Esophagus muscularis mucosa (tissue), 4 donors: ENCODE measurements at places on chromosomes 12 and 14. TPM values are rescaled to one million over a fixed set of nuclear protein-coding genes. Genes with fewer than 3 reads are reported as not detected.

DNA sequence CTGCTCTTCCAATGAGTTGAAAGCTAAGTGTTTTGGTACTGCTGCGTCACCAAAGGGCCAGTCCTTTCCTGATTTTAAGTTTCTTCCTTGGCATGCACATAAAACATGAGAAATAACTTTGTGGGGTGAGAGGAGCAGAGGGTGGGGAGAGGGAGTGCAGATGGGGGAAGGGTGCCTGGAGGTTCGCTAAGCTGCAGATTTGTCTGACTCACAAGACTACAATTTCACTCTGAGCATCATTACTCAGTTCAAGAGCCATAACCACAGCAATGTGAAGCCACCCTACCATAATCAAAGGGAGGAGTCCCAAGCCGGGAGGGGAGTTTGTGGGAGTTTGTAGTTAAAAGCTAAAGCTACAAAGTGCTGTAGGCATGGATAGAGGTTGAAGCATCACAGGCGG is 136.1 kb downstream of the ANO2 start:
- DNase-seq = no peak

- DNase-seq = no peak
Measured at GRCh38 chr12:105922670-105923102, 216.1 kb downstream of the NUAK1 start.

DNA sequence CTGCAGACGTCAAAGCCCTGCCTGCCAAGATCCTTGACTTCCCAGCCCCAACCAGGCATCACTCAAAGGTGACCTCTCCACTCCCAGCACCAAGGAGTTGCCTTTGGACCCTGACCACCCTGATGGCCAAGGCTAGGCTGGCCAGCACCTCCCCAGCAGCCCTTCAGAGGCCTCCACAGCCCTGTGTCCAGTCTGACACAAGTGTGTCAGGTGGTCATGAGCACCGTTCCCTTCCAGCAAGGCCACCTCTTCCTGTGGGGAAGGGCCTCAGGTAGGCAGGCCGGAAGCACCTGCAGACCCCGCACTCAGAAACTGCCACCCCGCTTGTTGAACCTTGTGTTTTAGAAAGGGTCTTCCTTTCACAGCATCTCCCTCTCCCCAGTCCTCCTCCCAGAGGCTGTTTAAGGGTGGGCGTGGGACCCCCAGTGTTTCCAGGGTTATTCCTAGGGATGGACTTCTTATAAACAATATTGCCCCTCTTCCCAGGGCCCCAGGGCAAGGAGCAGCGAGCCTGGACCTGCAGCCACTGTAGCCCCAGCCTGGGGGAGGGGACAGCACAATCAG is 13.2 kb upstream of the INF2 start:
- no peak for DNase-seq

DNA sequence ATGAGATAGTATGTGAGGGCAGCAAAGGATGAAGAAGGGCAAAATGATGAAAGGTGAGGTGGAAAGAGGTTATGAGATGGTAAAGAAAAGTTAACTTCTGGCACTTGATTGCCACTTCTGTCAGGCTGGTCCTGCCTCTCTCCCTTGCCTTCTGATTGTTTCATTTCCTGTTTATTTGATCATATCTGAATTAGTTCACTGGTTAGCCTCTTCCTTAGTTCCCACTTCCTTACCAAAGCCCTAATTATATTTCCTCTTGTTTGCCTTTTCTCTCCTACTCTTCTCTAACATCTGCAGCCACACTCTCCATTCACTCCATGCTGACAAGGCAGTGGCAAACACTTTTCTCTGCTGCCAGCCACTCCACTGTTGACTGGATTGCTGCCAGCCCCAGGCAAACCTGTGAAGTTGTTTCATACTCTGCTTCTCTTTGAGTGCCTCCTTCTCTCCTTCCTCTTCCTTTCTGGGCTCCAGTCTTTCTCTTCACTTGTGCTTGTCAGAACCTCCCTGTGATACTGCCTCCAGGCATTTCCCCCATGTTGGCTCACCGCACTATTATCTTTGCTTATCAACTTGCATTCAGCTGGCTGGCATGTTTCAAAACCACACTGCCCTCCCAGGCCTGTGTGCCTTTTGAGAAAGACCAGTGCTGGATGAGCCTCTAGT is 8.1 kb downstream of the PNP start:
- DNase-seq = no peak

The CD4 gene
- 16.2 TPM for total RNA-seq

The P2RX2 gene
- total RNA-seq = 1.7 TPM

The NXPH4 gene
- total RNA-seq = not detected
